SK-N-SH treated with all-trans-retinoic acid at 6 μM for 48 hours (cell line): ENCODE measurements at places on chromosomes 5 and 9.

- no peak for ATAC-seq
Measured at GRCh38 chr9:129583308-129584038, 37.4 kb downstream of the C9orf50 start.

- no peak for ATAC-seq
Measured at GRCh38 chr5:95619514-95620029, 315 bp upstream of the GPR150 start.

DNA sequence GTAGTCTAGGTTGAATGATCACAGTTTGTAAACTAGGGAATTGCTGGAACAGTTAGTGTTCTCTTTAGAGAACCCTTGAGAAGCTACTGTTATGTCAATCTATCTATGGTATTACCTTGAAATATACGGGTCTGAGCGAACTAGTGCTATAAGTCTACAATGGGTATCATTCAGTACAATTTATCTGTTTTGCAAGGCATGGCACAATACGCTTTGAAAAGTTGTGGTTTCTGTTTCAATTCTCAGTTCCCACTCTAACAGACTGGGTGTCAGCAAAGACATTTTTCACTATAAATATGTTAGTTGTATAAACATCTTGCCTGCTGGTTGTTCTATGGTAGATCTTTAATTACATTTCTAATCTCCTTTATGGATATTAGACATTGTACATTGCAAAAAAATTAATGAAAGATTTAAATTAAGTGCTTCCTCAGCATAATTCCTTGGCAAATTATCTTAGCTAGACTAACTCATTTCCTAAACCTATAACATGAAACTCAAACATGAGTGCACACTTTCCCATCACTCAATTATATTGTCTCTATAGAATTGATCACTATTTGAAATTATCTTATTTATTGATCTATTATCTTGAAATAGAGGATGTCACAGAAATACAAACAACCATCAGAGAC is 24.9 kb upstream of the SLCO6A1 start:
- ATAC-seq = no peak

- ATAC-seq = no peak
Measured at GRCh38 chr5:176176231-176176630, 62.0 kb upstream of the SIMC1 start.

DNA sequence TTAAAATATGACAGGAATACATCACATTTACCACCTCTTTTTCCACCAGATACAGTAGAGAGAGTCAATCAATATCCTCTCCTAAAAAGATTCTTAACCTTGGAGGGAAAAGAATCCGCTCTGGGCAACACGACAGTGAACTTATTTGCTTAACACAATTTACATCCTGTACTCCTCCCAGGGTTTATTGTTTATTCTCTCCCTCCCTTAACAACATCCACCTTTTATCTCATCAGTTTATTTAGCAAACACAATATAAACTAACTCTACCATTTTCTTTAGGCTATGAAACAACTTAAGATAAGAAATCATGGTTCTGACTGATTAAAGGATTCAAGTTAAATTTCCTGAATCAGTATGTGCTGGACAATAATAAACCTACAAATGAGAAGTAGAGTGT is 50.9 kb downstream of the CERT1 start:
- ATAC-seq = no peak

GRCh38 chr5:56671571-56671970 is 143.8 kb upstream of the MAP3K1 start:
- no peak for ATAC-seq

GRCh38 chr5:34002629-34003328 is 5.1 kb downstream of the AMACR start:
- ATAC-seq = no peak

- ATAC-seq = no peak
Measured at GRCh38 chr5:51347704-51348103, 35.5 kb upstream of the ISL1 start.

DNA sequence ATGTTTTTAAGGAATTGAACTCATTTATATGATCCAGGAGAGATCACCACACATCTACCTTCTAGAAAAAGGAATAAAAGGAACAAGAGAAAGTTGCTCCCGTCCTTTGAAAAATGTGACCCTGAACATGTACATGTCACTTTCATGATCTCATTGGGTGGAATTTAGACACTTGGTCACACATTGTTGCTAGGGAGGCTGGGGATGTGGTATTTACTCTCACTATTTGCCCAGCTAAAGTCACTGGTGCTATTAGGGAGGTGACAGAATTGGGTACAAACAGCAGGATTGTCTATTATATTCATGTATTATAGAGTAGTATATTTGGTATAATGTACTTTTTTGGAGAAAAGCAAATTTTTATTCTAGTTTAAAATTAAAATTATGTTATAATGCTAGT is 2.1 kb upstream of the CDH10 start:
- ATAC-seq = no peak

DNA sequence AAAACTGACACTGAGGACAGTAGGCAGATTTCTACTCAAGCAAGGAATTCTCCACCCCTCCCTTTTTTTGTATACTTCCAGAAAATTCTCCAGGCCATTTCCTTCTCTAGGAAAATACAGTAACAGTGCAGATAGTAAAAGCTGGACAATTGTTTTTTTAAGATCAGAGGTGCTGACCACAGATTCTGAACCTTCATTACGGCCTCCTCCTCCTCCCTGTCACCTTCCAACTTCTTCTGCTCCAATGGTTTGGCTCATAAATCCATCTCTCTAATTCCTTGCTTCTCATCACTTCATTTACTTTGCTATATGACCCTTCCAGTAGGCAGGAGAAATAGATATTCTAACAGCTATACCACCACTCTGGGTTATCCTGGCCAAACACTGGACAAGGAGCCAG is 220.6 kb downstream of the FBN2 start:
- no peak for ATAC-seq

- ATAC-seq = no peak
Measured at GRCh38 chr5:83701886-83702285, 18.8 kb downstream of the HAPLN1 start.

DNA sequence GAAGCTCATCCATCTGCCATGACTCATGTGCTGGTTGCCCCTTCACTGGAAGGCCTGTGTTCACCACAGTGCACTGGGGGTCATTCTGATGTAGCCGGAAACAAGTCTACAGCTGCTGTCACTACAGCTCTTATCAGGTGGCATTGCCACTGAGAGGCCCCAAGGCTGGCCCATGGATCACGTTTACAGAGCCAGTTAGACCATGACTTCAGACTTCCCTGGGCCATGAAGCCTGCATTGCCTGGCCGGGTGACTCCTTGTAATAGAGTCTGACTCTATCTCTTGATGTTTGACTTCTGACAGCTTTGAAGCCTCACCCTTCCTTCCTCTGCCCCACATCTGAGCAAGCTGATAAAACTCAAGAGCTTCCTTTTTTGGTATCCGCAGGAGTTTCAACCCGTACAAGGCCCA is 473.5 kb upstream of the DAP start:
- no peak for ATAC-seq

GRCh38 chr5:173941102-173941501 is 47.9 kb upstream of the C5orf47 start:
- no peak for ATAC-seq

- ATAC-seq = peak; percentile 87
Measured at GRCh38 chr5:127229185-127229889, 61.3 kb upstream of the MEGF10 start.

DNA sequence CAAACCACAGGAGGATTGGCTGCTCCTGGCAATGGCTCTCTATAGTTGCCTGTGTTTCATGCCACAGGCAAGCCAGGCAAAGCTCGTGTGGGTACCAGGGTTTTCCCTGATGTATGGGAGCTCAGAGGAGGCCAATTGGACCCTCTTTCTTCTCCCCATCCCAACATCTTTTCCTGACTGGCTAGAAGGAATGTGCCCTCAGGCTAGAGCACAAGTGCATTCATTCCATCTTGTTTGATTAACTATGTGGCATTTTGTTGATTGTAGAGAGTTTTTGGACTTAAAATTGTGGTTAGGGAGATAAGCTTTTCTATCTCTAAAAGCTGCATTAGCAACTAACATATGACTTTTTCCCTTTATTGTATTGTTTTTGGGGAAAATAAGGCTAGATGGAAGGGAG is 561.3 kb downstream of the PSAT1 start:
- ATAC-seq = no peak

- no peak for ATAC-seq
Measured at GRCh38 chr9:34503406-34503805, 19.4 kb downstream of the ENHO start.

DNA sequence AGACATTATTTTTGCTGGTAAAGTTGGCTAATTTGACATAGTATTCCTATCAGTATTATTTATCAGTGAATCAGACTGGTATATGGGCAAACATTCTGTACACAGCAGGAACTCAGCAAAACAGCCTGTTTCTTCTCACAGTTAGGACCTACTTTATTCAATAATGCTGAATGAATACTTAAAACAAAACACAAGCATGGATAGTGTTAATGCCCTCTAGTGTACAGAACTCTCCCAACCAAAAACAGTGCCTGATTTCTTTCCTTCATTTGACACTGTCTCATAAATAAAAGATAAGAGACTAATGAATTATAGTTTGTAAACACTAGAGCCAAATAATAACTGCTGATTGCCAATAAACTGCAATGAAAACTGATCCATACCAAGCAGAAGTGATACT is 1113.3 kb downstream of the PTPRD start:
- no peak for ATAC-seq

GRCh38 chr5:78823196-78823595 is 161.9 kb downstream of the ARSB start:
- ATAC-seq = no peak

GRCh38 chr5:161895514-161895913 is 47.6 kb downstream of the GABRA1 start:
- no peak for ATAC-seq

DNA sequence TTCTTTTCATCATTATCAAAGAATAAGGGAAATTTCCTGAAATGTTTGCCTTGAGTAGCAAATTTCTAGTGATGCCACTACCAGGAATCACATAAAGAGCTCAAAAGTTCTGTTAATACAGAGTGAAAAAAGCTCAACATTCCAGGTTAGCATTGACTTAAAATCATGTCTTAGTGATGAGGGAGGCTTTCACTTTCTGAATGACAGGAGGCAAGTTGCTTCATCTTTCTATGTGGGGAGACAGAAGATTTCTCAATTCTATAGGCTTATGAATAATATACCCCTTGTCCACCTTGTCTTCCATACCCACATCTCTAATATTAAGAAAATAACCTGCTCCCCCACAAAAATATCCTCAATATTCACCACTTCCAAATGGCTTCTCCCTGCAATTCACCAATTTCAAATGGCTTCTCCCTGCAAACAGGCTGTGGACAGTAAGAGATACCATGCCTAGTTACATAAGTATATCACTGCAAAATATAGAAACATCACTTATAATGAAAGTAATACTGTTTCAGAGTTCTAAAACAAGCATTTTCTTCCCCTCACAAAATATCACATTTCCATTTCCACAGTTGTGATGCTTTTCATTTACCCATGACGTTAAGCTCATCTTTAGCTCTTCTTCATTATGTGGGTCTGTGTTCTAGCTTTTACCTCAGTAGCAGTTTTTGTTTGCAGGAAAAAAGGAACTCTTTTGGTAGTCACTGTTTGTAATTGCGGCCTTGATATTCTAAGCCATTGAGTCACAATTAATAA is 2.2 kb upstream of the JAK2 start:
- ATAC-seq = no peak

DNA sequence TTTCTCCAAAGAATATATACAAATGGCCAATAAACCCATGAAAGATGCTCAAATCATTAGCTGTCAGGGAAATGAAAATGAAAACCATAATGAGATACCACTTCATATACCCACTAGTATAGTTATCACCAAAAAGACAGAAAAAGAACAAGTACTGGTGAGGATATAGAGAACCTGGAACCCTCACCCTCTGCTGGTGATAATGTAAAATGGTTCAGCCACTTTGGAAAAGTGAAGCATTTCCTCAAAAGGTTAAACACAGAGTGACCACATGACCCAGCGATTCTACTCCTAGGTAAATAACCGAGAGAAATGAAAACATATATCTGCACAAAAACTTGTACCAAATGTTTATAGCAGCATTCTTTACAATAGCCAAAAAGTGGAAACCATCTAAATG is 72.0 kb downstream of the HSD17B3 start:
- no peak for ATAC-seq

- no peak for ATAC-seq
Measured at GRCh38 chr5:126365446-126366198, 57.6 kb upstream of the GRAMD2B start.

GRCh38 chr9:83959061-83959460 is 21.0 kb downstream of the HNRNPK start:
- ATAC-seq = peak; percentile 45

- no peak for ATAC-seq
Measured at GRCh38 chr5:117788596-117788995, 1199.8 kb downstream of the DTWD2 start.

GRCh38 chr5:132776131-132776937 is 705 bp downstream of the SEPTIN8 start:
- peak; percentile 58 for ATAC-seq

DNA sequence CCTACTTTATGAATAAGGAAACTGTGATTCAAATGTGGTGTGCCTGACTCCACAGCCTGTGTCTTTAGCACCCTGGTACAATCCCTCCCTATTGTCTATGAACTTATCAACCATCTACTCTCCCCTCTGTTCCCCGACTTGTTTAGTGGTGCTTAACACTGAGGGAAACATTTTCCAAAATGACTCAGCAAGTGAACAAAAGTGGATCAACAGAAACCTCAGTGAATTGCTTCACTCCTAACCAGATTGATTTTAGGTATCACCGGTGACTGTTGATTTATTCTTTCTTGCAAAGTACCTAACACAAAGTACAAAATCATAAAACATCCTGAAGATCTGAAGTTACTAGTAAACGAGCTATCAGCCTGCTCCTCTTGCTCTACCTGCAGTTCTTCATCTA is 42.1 kb upstream of the RAPGEF6 start:
- no peak for ATAC-seq

GRCh38 chr9:35603506-35603985 is 1.5 kb upstream of the TESK1 start:
- no peak for ATAC-seq

DNA sequence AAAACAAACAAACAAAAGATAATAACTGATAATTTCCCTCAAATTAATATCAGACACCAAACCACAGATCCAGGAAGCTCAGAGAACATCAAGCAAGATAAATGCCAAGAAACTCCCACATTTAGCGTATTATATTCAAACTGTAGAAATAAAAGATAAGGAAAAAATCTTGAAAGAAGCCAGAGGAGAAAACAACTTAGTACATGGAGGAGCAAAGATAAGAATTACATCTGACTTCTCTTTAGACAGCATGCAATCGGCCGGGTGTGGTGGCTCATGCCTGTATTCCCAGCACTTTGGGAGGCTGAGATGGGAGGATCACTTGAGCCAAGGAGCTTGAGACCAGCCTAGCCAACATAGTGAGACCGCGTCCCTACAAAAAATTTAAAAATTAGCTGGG is 17.2 kb upstream of the MLANA start:
- no peak for ATAC-seq

DNA sequence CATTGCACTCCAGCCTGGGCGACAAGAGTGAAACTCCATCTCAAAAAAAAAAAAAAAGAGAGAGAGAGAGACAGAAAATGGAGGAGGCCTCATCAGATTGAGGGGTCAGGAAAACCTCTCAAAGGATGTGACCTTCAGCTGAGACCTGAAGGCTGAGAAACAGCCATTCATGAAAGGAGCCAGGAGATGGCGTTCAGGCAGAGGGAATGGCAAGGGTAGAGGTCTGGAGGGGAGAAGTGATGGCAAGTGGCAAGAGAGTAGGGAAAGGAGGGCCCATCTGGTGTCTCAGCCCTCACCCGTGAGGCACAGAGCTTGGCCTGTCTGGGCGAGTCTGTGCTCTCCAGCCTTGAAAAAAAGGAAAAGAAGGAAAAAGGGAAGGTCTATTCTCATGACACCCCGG is 17.0 kb downstream of the CAMK2A start:
- peak; percentile 96 for ATAC-seq

GRCh38 chr5:139908749-139909148 is 113.1 kb downstream of the PSD2 start:
- no peak for ATAC-seq
